ENCODE measurements at places on chromosomes 13 and 19.

- no peak for DNase-seq
Observed at GRCh38 chr13:70415136-70415535, 306.9 kb upstream of the KLHL1 start.

GRCh38 chr13:51291341-51291740 is 48.1 kb upstream of the SERPINE3 start:
- no peak for DNase-seq

GRCh38 chr19:57053401-57053800 is 66.4 kb upstream of the USP29 start:
- DNase-seq, result no peak

DNA sequence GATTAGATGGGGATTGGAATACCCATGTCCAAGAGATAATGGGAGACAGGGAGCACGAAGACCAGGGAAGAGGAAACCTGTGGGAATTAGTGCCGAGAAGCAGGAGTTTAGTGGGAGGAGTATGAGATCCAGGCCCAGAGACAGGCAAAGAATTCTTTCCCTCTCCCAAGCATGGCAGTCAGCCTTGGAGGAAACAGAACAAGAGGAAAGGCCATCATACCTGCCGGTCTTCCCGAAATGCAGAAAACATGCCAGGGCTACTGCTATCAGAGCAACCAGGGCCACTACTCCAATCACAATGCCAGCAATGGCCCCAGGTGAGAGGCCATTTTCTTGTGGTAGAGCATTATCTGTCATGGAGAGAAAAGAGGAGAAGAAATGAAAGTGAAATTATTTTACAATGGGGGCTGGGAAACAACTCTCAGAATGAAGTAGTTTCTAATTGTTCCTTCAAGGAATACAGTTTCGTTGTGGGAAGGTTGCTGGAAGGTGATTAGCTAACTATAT is 16.1 kb downstream of the CEACAM1 start:
- DNase-seq, result no peak

DNA sequence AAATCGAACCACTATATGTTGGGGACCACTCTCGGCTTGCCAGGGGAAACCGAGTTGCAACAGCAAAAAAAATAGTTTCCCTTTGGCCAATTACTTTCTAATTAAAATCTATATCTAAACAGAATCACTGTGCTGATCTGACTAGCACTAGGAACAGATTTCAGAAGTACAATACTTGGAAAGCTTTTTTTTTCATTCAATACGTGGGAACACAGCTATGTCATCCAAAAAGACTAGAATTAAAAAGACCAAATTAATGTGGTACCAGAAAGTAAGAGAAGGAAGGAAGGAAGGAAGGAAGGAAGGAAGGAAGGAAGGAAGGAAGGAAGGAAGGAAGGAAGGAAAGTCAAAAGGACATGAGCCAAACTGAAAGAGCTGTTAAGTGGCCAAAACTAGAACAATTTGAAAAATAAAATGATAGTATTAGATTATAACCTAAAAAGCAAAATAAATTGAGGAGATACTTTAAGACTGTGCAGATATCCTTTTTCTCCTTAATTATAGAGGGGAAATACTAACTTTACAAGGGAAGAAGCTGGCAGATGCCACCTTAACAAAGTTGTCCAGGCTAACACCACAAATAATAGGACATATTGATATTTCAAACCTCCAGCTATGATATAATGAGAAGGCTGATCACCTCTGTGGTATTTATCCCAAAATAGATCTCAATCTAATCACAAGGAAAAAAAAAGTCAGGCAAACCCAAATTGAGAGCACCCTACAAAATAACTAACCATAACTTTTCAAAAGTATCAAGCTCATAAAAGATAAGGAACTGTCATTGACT is 63.9 kb downstream of the DIAPH3 start:
- DNase-seq, result no peak

DNA sequence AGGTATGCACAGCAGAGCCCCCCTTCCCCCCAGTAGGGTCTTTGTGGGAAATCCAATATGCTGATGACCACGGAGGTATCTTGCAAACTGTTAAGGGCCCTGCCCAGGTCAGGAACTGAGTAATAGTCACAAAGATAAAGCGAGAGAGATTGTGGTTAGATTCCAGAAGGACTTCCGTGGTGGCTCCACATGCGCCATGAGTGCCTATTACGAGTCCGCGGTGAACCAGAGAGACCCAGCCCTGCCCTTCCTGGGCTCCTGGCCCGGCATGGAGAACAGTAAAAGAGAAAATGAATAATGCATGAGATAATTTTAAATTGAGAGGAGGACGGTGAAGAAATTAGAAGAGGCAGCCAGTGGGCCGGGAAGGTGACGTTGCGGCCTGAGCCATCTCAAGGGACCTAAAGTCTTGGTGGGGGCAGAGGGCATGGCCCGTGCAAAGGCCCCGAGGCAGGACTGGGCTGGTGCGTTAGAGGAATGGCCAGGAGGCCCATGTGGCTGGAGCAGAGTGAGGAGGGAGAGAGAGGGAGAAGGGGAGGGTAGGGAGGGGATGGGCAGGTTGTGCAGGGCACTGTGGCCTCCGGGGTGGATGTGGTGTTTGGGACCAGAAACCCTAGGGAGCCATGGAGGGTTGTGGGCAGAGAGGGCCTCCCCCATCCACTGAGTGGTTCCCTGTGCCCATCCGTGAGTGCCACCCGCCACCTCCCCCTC is 46.6 kb upstream of the NFIC start:
- no peak for DNase-seq

- DNase-seq, result no peak
Observed at GRCh38 chr13:36074659-36075058, 56.5 kb downstream of the DCLK1 start.

DNA sequence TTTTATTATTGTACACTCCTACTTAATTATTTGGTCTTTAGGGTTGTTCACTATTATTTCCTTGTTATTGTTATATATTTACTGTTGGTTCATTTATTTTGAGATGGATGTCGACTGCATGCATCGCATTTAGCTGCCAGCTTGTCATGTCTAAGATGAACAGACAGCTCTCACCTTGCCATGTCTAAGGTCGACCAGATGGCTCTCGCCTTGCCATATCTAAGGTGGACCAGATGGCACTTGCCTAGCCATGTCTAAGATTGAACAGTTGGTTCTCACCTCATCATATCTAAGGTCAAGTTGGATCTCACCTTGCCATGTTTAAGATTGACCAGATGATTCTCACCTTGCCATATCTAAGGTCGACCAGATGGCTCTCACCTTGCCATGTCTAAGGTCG is 1440.9 kb downstream of the UQCRFS1 start:
- no peak for DNase-seq

GRCh38 chr13:57740719-57741118 is 109.2 kb downstream of the PCDH17 start:
- no peak for DNase-seq

- DNase-seq, result no peak
Observed at GRCh38 chr13:114099918-114100445, 32.4 kb downstream of the RASA3 start.
